ENCODE measurements at places on chromosomes 7 and 10.

GRCh38 chr7:8290645-8291308, 28.8 kb upstream of the ICA1 start:
- no peak for DNase-seq

- DNase-seq, result no peak
These were observed 516.9 kb upstream of the LRRN3 start for GRCh38 chr7:110573862-110574528.

GRCh38 chr10:10460451-10460850, 557.2 kb upstream of the CELF2 start:
- no peak for DNase-seq

- no peak for DNase-seq
These were observed 1.4 kb downstream of the FBXW4 start for GRCh38 chr10:101693651-101693977.

GRCh38 chr10:60958892-60959601, 15.1 kb upstream of the RHOBTB1 start:
- DNase-seq, result no peak

DNA sequence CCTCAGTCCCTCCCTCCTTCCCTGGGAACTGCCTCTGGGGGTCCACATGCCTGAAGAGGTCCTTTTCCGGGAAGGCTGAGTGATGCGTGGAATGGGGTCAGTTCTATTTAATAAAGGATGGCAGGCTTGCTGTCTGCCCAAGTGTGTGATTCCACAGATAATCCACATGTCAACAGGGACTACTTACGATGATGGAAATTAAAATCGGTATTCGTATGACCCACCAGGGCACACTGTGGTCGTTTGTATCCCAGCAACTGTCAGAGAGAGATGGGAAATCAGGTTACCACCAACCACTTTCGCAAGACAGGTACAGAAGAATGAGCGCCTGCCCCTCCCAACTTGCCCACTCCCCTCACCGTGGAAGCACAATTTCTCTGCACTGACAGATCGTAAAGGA, 110.3 kb downstream of the VIPR2 start:
- DNase-seq, result no peak

GRCh38 chr10:50641626-50642025, 17.9 kb upstream of the SGMS1 start:
- no peak for DNase-seq

DNA sequence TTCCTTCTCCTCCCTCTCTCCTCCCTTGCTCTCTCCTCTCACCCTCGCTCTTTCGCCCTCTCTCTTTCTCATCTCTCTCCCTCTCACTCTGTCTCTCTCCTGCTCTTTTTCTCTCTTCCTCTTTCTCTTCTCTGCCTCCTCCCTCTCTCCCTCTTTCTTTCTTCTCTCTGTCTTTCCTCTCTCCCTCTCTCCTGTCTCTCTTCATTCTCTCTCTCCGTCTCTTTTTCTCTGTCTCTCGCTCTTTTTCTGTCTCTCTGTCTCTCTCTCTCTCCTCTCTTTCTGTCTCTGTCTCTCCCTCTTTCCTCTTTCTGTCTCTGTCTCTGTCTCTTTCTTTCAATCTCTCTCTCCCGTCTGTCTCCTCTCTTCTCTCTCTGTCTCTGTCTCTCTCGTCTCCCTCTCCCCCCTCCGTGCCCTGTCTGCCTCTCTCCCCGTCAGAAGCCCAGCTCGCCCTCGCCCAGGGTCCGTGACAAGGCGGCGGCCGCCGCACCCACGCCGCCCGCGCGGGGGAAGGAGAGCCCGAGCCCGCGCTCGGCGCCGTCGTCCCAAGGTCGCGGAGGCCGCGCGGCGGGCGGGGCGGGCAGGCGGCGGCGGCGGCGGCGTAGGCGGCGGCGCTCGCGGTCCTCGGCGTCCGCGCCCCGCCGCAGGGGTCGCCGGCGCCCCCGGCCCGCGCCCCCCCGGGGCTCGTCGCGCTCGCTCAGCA, 21.3 kb upstream of the HSPB1 start:
- DNase-seq, result no peak

GRCh38 chr10:131786756-131787605, 113.8 kb upstream of the PPP2R2D start:
- no peak for DNase-seq

- DNase-seq, result no peak
These were observed 19.0 kb downstream of the HKDC1 start for GRCh38 chr10:69239136-69239535.

- DNase-seq, result no peak
These were observed 391.4 kb upstream of the AKR1E2 start for GRCh38 chr10:4434516-4435071.

DNA sequence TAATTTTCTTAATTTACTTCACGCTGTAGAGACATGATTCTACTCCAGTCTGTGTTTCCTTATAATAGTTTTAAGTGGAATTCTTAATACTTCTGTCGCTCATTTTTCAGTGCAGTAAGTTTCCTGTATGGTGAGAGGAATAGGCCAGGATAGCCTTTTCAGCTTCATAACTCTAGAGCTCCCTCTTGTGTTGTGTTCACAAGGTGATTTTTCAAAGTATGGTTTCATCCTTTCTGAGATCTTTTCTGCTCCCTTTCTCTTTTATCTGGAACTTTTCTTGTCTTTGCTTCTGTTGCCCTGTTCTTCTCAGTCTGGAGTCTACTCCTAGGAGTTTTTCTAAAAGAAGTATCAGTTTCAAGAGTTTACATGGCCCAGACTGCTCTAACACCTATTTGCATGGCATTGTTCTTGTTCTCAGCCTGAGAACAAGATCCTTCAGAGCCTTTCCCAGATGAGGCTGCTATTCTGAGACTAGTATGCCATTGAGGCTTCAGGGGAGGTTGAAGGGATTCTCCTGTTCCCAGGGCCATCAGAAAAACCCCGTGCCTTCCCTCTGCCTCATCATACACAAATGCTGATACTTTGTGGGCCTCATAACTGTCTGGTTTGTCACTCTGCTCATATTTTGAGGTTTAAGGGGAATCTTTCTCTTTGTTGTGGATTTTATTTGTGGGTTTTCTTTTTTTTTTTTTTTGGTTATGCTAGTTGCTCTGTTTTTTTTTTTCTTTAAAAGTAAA, 21.8 kb downstream of the NET1 start:
- peak; percentile 54 for DNase-seq

GRCh38 chr10:3747248-3747960, 37.6 kb downstream of the KLF6 start:
- DNase-seq, result no peak

DNA sequence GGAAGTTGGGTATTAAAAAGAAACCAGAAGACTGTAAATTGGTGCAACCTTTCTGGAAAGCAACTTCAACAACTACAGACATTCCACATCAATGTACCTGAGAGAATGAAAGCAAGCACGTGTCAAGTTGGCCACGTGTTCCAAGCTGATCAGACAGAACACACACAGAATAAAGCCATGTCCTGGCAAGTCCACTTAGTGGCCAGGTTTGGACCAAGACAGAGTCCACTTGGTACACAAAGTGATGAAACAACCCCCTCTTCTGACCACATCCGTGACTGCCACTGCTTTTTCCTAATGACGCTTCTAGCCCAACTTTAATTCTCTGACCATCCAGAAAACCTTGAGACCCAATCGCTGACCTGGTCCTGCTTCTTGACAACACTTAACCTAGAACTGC, 109.4 kb downstream of the ABLIM1 start:
- peak; percentile 7 for DNase-seq

DNA sequence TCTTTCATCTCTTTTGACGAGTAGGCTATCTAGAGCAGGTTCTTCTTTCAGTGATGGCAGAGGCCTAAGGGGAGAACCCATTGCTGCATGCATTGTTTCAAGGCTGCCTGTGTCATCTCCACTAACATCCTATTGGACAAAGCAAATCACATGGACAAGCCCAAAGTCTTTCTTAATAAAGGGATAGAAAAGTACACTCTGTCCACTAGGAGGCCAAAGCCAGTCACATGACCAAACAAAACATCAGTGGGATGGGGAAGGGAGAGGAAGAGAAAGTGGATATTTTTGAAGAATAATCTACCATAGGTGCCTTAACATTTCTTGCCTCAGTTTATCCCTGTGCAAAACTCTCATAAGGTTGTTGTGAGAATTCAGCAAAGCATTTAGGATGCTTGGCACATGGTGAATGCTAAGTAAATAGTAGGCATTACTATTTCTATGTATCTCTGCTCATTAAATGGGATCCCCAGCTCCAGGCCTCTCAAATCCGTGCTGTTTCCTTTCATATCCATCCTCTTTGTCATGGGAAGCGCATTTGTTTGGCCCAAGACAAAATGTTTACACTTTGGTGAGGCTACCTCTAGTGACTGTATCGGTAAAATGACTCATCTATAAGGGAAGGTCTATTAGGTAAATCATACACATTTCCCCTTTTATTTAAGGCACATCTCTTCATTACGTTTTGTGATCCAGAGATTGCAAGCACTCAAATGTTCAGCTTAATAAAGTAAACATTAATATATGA, 16.7 kb upstream of the CADPS2 start:
- DNase-seq, result no peak

DNA sequence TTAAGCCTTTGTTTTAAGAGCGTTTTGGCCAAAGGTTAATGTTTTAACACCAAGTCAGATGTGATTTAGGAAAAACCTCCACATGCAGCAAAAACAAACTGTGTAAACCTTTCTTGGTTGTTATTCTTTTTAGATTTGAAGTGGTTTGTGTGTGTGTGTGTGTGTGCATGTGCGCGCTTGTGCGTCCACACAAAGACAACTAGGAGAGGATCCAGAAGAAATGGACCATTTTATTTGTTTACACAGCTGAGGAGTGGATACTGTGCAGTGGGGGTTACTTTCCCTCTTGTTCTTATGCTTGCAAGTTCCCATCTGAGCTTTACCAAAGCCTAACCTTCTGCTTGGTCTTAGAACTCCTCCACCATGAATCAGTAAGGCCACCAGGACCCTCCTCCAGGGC, 20.0 kb downstream of the TCF7L2 start:
- DNase-seq, result no peak

DNA sequence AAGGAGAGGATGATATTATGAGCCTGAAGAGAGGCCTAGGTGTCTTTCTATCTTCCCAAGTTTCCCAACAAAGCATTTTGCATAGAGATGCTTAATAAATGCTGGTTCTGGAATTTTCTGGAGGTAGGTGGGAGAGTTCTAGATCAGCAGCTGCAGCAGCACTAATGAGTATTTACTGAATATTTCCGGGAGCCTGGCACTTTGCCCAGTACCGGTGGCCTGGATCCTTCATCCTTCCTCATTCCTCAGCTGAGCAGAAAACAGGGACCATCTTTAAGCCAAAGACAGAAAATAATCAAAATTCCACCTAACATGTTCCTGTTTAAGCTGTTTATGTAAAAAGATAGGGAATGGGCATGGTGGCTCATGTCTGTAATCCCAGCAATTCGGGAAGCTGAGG, 813.2 kb upstream of the AUTS2 start:
- DNase-seq, result no peak

GRCh38 chr7:88835147-88835728, 39.7 kb upstream of the TEX47 start:
- DNase-seq, result peak; percentile 13

- no peak for DNase-seq
These were observed 179.5 kb upstream of the HGF start for GRCh38 chr7:81949306-81949705.

DNA sequence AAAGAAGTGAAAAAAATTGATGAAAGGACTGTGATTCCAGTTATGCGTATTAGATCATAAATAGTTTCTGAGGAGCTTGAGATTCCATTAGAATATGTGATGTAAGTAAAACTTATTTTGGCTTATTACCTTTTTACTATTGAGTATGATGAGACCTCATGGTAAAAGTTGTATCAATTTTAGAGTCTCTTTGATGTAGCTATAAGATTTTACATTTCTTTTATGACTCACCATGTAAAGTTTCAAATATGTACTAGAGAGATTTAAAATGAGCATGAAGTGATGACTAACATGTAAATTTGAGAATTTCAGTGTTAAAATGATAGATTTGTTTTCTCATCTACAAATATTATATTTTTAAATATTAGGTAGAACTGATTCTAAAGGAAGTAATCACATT, 276.5 kb downstream of the OTUD1 start:
- no peak for DNase-seq

- DNase-seq, result no peak
These were observed 166.9 kb downstream of the RNF216 start for GRCh38 chr7:5614600-5614999.

DNA sequence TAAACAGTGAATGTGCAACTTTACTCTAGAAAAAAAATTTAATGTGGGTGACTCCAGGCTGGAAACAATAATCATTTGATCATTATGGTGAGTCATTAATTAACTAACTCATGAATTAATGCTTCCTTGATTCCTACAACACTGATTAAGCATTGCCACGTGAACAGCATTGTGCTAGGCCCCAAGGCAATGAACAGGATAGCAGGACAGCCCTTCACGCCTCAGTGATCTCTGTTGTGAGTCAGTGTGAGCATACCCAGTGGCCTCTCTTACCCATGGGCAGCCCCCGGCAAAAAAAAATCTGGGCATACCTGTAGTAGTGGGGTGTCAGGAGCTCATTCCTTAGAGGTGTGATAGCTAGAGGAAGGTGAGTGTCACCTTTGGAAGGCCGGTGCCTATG, 76.0 kb downstream of the DENND2A start:
- DNase-seq, result no peak

DNA sequence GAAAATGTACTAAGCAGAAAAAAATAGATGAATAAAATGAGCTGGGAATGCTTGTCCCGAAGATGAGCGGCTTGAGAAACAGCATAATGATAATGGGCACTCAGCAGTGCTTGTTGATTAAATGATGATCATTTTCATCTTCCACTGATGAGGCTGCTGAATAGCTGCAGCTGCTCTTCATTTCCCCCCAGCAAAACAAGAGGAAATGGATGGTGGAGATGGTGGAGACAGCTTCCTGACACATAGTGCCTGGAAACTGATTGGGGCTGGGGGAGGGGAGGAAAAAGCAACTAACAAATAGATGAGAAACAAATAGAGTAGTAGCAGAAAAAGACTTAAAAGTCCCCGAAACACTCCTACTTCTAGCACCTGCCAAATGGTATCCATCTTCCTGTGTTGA, 41.4 kb downstream of the MRC1 start:
- peak; percentile 9 for DNase-seq

DNA sequence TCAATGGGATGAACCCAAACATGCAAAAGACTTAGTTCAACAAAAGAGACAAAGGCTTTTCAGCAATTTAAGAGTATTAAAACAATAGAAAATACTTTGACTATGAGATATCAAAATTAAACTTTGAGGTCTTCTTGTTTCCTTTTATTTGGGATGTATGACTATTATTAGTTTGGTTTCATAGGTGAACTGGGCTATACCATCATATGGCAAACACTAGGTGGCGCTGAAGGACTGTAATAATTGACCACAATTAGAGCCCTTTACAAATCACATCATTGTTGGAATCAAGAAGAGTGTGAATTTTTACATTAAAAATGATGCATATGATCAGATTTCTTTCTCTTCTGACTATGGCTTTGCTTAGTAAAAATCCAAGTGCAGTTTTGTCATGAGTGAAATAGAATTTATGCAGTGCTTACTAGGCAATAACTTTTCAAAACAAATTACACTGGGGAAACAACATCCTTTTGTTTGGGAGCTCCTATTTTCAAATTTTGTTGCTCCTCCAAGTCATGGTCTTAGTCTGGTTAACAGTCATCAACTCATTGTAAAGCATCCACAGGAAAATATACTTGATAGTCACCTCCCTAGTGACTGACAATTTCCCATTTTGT, 14.7 kb upstream of the NXPH1 start:
- peak; percentile 86 for DNase-seq

Data from NCI-H446 (cell line).